Activated CD8-positive, alpha-beta memory T cell treated with anti-CD3 and anti-CD28 coated beads for 1 hour (primary cell): ENCODE measurements at places on chromosomes 4 and X.

DNA sequence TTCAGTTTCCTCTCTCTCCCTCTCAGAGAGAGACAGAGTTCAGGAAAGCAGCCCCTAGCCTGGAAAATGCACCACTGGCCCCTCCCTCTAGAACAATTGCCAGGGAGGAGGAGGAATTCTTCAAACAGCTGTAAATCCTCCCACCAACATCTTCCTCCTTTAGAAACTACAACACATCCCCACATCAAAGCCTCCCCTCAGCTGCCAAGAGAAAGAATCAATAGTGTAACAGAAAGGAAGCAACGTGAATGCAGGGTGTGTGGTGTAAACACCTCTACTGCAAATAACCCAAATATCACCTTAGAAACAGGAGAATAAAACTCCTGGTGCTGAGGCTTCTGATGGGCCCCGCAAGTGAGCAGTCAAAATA is 249.9 kb upstream of the GATB start:
- DNase-seq, result no peak

- no peak for DNase-seq
Measured at GRCh38 chr4:181507938-181508337, 735.3 kb upstream of the TENM3 start.

- DNase-seq, result no peak
Measured at GRCh38 chr4:6110681-6111353, 89.5 kb downstream of the JAKMIP1 start.

DNA sequence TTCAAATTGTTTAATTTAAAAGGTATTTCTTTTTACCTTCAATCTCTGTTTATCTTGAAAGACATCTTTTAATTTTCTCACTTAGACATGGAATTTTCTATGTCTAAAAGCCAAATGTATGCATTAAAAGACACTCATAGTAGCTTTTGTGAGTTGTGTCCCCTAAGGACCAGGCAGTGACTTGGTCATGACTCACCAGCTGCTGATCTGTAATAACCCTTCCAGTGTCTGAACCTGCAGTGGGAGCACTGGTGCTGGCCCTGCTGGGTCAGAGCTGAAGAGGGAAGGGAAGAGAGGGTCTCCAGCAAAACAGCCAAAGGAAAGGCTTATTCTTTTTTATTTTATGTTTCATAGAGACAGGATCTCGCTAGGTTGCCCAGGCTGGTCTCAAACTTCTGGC is 31.1 kb upstream of the SH3D19 start:
- DNase-seq, result no peak

DNA sequence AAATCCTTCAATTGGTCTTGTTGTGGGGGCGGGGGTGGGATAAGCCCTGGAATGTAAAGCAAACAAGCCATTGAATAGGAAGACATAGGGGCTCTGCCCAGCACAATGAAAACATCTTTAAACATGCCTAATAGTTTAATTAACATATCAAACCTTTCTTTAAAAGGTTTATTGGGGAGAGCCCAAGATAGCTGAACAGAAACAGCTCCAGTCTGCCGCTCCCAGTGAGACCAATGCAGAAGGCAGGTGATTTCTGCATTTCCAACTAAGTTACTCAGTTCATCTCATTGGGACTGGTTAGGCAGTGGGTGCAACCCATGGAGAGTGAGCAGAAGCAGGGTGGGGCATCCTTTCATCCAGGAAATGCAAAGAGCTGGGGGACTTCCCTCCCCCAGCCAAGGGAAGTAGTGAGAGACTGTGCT is 327.2 kb upstream of the CNKSR2 start:
- DNase-seq, result no peak

- DNase-seq, result no peak
Measured at GRCh38 chrX:48467281-48467761, 2.7 kb downstream of the SLC38A5 start.

DNA sequence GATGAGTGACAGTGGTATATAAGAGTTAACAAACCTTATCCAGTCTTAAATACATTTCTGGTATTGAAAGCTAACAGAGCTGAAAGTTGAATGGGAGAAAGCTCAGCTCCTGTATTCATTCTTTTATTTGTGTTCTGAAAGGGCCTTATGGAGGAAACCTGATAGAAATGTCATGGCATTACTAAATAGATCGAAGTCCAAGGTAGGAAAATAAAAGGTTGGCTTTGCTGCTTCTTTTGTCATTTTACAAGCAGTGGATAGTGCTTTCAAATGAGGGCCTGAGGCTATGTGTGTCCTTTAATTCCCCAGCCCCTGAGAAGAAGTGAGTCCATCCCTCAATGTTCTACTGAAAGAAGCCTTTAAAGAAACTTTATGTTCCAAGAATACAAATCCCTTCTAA is 974.3 kb upstream of the INTU start:
- DNase-seq, result no peak

GRCh38 chr4:176910646-176911045 is 117.9 kb upstream of the VEGFC start:
- no peak for DNase-seq

DNA sequence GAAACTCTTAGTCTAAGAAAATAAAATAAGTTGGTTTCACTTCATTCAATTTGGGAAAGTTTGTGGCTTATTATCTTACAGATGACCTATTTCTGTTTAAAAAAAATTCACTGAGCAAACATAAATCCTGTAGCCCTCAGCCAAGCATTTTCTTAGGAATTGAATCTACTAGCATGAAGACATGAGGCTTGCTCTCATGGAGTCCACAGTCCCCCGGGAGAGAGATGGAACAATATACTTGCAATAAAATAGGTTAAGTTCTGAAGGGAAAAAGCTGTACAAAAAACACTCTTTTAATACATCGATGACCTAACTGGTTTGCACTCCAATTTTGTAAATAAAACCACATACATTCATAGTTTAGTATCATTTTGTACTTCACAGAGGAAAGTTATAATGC is 642.6 kb upstream of the FAM241A start:
- DNase-seq, result no peak

DNA sequence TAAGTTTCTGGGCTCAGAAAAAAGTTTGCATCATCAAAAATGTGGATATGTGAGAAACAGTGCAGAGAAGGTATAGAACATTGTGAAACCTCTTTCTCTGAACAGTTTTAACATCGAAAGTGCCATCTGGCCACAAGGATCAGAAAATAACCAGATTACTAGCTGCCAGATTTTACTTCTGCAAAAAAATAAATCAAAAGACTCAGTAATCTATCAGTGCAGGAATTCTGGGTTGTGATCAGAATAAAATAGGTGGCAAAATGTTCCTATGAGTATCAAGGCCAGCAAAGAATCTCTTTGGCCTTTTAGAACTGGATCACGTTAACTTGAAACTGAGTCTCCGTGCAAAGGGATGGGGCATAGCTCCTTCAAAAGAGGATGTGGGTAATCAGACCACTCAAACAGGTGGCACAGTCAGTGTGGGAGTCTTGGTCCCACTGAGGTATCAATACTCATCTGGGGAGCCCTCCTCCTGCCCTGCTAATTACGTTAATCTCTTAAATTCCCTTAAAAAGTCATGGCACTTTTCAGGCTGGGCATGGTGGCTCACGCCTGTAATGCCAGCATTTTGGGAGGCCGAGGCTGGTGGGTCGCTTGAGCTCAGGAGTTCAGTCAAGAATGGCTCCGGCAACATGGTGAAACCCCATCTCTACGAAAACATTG is 26.7 kb upstream of the RBM47 start:
- DNase-seq, result no peak

GRCh38 chr4:150938417-150938816 is 76.7 kb downstream of the LRBA start:
- no peak for DNase-seq

DNA sequence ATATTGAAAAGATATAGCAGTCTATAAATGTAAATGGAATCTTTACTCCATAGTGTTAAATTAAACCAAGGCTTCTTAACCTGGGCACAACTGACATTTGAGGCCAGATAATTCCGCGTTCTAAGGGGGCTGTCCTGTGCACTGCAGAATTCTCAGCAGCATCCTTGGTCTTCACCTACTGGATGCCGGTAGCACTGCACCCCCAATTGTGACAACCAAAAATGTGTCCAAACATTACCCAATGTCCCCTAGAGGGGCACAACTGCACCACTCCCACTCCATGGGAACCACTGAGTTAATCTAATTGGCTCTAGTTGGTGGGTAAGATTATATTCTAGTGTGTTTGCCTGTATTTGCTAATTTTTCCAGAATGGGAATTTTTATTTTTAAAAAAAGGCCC is 16.6 kb downstream of the AP1S2 start:
- no peak for DNase-seq

GRCh38 chr4:91840359-91840758 is 463.4 kb upstream of the GRID2 start:
- no peak for DNase-seq

DNA sequence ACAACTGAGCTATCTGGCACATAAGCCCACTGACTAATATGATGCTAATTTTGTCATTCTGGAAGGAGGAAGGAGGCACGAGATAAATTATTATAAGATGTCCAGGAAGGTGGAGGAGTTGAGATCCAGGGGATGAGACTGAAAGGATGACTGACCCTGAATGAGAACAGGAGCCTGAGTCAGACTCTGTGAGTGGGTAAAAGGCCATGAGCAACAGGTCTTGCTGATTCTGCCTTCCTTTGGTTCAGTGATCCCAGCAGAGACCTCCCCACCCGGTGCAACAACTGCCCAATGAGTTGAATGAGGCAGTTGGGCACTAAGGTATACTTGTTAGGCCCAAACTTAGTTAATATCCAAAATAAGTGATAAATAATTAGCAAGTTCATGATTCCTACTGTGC is 238.1 kb upstream of the GPC4 start:
- DNase-seq, result no peak

DNA sequence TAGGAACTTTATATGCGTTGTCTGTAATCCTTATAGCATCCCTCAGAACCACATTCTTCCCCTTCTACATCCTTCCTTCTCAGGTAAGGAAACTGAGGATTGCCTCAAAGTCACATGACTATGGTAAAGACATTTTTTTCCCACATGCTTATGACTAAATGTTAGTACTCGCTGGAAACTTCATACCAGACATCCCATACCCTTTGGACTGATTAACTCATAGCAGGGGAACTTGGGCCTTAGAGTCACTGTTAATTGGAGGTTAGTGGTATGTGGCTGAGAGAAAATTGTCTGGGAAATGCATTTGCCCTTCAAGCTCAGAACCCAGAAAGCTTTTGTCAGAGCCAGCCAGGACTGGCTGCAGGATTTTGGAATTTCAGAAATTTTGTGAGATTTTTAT is 155.0 kb downstream of the RELL1 start:
- DNase-seq, result no peak

GRCh38 chr4:133014473-133015135 is 134.5 kb upstream of the PCDH10 start:
- DNase-seq, result no peak

DNA sequence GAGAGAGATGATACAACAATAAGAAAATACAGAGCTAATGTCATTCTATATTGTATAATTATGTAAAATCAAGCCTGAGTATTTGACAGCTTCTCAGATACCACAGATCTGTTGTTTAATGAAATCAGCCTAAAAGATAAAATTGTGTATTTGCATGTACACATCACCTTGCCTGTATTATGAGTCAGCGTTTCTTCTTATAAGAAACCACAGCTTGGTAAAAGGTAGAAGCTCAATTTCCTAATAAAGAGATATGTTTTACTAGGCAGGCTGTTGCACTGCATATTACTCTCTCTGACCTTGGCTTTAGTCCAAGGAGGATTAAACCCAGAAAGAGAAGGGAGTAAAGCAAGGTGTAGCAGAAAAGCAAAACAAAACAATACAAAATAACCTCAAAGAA is 121.3 kb downstream of the PPARGC1A start:
- no peak for DNase-seq

DNA sequence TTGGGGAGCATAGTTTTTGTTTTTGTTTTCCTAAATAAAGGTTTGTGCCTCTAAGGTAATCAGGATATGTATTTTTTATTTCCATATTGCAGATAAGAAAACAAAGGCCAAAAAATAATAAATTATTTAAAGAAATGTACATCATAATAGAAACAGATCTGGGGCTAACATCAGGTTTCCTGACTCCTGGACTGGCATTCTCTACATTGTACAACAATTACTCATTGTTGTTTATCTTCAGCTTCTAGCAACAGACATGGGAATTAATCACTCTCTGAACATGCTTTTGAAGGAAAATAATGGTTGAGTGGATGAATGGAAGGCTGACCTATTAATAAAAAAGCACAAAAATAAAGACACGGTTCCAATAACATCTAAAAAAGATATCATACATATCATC is 146.2 kb downstream of the KCNIP4 start:
- DNase-seq, result no peak

GRCh38 chrX:63869506-63869905 is 84.5 kb upstream of the ARHGEF9 start:
- no peak for DNase-seq

- DNase-seq, result no peak
Measured at GRCh38 chrX:24243692-24244091, 70.2 kb downstream of the SUPT20HL2 start.

DNA sequence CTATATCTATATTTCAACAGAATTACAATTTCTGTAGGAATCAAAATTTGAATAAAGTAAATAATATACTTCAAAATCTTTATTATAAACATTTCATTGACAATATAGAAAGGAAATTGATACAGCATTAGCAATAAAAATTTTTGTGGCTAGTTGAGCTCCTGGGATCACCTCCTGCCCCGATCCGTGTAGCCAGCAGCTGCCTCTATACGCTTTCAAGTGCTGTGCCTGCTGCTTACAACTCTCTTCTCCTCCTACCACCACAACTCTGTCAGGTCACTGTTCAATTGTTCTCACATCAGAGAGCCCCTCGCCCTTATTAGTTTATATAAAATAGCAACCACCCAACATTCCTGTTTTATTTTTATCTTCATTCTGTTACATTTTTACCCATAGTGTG is 27.6 kb downstream of the INPP4B start:
- DNase-seq, result no peak

- DNase-seq, result no peak
Measured at GRCh38 chr4:114642173-114642780, 43.7 kb downstream of the UGT8 start.

DNA sequence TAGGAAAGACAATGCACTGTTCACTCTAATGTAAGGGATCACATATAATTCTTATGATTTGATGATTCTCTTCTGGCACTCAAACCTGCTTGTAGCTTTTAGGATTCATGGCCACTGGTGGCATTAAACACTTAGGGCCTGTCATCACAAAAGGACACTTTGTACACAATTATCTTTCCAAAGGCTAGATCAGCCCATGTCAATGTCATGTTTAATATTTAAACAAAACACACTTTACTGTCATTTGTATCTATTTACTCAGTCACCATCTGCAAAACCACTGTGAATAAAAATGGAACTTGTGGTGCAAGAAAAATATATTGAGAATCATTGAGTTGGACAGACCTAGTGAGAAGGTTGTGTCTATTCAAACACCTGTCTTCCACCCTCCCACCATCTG is 83.6 kb upstream of the TTC29 start:
- no peak for DNase-seq

GRCh38 chr4:38514465-38515146 is 149.4 kb upstream of the KLF3 start:
- DNase-seq, result no peak

DNA sequence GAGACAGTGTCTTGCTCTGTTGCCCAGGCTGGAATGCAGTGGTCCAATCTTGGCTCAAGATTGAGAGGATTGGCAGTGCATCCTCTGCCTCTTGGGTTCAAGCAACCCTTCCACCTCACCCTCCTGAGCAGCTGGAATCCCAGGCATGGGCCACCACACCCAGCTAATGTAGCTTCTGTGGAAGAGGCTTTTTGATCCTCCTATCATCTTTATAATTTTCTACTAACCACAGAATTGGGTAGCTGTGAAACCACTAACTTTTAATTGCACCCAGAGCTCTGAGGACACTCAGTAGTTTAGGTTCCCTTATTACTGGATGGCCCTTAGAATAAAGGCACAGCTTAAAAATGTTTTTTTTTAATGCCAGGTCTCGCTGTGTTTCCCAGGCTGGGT is 8.9 kb upstream of the AGA start:
- DNase-seq, result no peak
